GM10248 (cell line): ENCODE measurements at places on chromosomes 13 and 19.

GRCh38 chr13:109647053-109647452 is 139.3 kb downstream of the IRS2 start:
- DNase-seq = no peak

- no peak for DNase-seq
These were observed 314.8 kb upstream of the MAB21L1 start for GRCh38 chr13:35791184-35791851.

GRCh38 chr19:6744381-6745301 is 5.2 kb downstream of the TRIP10 start:
- no peak for DNase-seq

DNA sequence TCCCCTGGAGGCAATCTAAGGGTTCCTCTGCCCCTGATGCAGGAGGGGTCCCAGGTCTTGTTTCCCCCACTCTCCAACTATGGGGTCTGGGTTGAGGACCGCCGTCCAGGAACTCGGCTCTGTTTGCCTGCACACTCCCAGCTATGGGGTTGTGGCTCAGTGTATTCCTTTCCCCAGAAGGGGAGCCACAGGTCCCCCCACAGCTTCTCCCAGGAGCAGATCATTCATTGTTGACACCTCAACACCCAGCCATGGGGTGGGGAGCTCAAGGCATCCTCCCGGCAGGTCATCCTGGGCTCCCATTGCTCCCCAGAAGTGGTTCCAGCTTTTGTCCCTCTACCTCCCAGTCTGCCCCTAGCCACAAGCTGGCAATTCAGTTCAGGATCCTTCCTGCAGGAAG is 975 bp downstream of the ZNF358 start:
- DNase-seq = no peak

- no peak for DNase-seq
These were observed 13.9 kb downstream of the TSKS start for GRCh38 chr19:49749055-49749716.
